NCI-H2081 treated with DMSO at 0.1 percent for 48 hours (cell line): ENCODE measurements at places on chromosomes 3 and 15.

DNA sequence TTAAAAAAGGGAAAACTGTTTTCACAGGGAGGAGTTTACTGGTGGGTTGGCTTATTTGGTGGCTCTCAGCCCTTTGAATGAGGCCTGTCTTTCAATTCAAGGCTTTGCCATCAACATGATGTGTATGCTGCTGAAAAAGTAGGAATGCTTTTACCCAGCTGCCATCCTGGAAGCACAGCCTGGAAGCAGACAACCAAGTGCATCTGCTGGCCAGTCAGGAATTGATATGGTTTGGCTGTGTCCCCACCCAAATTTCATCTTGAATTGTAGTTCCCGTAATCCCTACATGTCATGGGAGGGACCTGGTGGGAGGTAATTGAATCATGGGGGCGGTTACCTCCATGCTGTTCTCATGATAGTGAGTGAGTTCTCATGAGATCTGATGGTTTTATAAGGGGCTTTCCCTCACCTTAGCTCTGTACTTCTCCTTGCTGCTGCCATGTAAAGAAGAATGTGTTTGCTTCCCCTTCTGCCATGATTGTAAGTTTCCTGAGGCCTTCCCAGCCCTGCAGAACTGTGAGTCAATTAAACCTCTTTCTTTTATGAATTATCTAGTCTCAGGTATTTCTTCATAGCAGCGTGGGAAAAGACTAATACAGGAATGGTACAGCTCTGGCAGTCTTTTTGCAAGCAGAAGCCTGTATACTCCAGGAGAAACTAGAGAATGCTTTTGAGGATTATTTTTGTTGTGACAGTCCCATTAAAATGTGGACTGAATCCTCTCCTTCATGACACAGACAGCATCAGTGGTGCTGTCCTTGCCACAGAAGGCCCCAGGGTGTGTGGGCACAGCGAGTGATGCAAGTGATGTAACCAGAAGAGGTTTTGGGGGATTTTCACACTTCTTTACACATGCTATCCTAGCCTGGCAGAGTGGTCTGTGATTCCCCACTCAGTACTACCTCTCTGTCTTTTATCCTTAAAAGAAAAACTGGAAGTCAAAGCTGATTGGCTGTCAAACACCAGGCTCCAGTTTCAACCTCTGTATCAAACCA is 20.0 kb downstream of the PLCL2 start:
- no peak for DNase-seq

- no peak for DNase-seq
Measured at GRCh38 chr15:25773248-25773647, 89.9 kb downstream of the ATP10A start.

DNA sequence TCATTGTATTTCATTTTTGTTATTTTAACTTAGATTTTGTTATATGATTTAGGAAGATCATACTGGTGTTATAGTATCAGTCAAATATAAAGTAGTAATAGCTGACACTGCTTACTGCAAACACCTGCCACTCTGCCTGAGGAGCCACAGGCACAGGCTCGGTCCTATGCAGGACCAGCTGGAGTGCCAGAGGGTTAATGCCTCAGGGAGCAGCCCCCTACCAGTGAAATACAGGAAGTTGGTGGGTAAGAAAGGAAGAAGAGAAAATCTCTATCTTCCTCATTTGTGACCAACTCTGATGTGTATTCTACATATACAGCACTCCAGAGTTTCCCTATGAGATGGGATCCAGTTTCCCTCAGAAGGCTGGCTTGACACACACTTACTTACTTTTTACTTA is 593.3 kb downstream of the UNC13C start:
- DNase-seq: no peak

GRCh38 chr15:98713585-98714001 is 65.3 kb downstream of the IGF1R start:
- no peak for DNase-seq

DNA sequence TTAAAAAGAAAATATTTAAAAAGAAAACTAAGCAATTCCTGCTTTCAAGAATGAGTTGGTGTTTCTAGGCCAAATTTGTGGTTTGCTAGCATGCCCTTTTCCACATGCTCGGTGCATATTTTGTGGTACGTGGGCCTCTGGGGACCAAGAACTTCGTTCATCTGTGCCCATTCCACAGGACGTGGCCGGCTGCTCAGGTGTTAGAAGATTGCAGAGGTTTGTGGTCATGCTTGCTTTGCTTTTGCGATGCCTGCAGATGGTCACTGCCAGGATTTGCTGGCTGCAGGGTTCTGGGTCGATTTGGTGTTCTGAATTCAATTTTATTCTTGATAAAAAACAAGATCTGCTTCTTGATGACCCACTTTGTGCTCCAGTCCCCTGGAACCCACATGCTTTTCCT is 7.5 kb downstream of the PSTPIP1 start:
- DNase-seq: no peak

DNA sequence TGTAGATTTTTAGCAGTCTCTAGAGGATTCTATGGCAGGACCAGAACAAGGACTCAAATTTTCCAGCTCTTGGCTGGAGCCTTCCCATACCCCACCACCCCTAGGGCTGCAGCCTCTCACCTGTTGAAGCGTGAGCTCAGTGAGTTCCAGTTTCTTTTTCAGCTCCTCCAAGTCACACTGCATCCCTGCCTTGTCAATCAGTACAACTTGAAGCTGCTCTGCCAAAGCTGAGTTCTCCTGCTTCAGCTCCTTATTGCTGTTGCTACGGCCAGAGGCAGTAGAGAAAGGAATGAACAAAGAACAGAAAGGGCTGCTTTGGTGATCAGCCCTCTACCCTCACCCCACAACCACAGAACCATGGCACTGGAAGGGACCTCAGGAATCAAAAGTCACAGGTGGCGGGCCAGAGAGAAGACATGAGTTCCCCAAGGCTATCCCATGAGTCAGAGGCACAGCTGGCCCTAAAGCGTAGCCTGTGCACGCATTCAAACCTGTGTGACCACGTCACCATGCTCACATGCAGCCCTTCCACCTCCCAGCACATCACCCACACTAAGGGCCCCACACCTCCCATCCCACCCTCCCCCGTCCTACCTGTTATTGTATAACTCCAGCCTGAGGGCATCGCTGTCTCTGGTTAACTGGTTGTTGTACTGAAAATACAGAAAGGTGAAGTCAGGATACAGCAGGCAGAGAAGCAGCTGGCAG is 83.3 kb upstream of the C2CD4B start:
- DNase-seq: no peak

GRCh38 chr3:64336488-64336887 is 111.2 kb upstream of the PRICKLE2 start:
- no peak for DNase-seq

DNA sequence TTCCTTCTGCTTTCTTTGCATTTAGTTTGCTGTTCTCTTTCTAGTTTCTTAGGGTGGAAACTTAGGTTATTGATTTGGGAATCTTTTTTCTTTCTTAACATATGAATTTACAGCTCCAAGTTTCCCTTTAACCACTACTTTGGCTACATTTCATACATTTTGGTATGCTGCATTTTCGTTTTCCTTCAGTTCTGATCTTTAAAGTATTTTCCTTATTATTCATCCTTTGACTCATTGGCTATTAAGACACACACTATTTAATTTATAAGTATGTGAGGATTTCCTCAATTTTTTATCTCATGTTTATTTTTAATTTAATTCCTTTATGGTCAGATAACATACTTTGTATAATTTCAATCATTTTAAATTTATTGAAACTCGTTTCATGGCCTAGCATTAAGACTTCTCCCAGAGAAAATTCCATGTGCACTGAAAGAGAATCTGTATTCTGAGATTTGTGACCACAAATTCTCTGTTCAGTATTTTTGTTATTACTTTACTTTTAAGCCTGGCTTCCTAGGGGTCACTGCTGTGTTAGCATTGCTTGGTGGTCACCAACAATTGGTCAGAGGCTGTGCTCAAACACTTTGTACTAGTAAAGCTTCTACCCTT is 87.7 kb downstream of the CFAP20DC start:
- no peak for DNase-seq

DNA sequence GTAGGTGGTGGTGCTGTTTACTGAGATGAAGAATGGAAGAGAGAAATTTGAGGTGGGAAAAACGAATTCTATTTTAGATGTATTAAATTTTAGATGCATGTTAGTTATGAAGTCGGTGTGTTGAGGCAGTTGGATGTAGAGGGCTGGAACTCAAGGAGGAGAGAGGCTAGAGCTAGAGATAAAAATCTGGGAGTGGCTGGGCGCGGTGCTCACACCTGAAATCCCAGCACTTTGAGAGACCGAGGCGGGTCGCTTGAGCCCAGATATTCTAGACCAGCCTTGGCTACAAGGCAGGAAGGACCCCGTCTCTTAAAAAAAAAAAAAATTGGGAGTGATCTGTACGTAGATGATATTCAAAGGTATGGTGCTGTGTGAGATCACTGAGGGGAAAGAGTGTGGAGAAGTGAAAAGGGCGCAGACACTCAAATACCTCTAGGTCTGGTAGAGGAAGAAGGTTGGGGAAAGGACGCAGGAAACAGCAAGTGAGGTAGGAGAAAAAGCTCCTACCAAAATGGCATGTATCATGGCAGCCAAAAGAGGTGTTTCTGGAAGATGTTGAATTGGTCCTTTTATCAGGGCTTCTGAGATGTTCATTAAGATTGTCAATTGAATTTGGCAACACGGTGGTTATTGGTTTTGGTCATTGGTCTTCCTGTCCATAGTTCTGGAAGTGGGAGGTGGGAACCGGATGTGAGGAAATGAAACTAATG is 1.8 kb downstream of the YEATS2 start:
- DNase-seq: no peak

DNA sequence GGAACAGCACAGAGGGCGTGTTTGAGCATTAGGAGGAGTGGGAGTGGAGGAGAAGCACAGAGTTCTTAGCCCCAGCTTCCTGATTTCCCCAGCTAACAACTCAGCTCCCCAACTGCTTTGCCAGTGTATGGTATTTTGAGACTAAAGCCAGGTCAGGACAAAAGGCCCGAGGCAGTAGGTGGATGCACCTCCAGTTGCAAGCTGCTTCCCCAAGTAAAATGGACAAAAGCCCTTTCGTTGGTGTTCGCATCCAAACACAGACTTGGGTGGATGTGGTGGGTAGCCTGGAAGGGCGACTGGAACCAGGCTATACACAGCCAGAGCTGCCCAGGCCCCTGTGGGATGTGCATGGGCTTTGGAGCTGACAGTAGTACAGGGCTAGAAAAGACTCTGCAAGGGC is 12.3 kb upstream of the EHD4 start:
- no peak for DNase-seq

DNA sequence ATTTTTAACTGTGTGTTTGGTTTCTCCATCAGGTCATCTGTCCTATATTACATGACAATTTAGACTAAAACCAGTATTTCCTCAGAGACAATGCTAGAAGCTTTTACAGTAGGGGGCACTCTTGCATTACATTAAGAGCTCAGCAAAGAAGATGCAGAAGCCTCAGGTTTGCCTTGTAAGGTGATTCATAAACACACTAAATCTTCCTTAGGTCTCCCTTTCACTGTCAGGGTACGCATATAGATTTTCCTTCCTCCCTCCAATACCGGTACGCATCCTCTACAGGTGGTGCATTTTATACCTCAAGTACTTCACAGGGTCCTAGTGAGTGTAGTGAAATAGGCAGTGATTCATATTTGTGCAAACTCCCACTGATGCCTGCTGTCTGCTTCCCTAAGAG is 46.5 kb downstream of the CD86 start:
- DNase-seq: peak; percentile 81

DNA sequence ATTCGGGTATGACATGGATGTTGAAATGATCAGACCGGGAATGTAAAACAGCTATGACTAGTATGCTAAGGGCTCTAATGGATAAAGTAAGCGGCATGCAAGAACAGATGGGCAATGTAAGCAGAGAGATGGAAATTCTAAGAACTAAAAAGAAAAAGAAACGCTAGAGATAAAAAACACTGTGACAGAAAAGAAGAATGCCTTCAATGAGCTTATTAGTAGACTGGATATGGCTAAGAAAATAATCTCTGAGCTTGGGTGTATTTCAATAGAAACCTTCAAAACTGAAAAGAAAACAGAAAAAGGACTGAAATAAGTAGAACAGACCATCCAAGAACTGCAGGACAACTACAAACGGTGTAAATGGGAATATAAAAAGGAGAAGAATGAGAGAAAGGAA is 101.2 kb downstream of the HES1 start:
- DNase-seq: no peak

- no peak for DNase-seq
Measured at GRCh38 chr15:27448986-27449385, 478.0 kb downstream of the GABRG3 start.

- no peak for DNase-seq
Measured at GRCh38 chr3:73474619-73475018, 150.1 kb downstream of the PDZRN3 start.

DNA sequence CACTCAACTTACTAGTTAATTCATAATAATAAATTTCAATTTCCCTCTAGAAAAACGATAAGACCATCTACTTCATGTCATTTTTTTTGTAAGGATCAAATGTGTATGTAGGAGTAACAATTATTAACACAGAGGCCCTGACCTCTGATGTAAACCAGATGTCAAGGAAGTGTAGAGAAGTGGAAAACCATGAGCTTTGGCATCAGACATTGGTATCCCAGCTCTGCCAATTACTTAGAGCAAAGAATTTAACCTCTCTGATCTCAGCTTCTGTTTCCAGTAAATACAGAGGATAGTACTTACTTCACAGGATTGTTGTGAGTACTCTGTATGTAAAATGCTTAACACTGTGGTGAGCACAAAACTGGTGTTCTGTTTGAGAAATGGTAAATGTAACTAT is 17.5 kb downstream of the AQR start:
- DNase-seq: no peak

GRCh38 chr3:18675197-18675596 is 250.1 kb upstream of the SATB1 start:
- DNase-seq: no peak

DNA sequence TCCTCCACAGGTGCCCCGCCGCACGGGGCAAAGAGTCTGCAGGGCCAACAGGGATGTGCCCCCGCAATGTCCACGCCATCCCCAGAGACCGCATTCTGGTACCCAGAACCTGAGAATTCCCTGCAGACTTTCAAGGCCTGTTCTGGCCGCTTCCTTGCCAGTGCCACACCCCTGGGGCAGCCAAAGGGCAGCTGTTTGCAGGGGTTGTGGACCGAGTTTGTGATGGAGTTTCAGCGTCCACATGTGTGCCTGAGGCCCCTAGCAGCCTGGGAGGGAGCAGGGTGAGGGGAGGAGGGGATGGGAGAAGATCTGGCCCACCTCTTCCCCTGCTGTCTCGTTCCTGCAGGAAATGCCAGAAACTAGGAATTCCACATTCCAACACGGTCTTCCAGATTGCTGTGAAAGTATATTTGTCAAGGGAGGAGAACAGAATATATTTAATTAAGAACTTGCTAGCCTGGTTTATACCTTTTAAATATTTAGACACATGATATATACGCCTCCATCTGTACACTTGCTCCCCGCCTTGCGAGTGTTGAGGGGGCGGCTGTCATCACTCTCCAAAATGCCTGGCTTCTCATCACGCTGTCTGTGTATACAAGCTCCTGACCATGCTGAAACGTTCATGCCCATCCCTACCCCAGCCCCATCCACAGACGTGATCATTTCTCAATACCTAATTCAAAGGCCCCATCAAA is 31.1 kb upstream of the RASA2 start:
- no peak for DNase-seq

DNA sequence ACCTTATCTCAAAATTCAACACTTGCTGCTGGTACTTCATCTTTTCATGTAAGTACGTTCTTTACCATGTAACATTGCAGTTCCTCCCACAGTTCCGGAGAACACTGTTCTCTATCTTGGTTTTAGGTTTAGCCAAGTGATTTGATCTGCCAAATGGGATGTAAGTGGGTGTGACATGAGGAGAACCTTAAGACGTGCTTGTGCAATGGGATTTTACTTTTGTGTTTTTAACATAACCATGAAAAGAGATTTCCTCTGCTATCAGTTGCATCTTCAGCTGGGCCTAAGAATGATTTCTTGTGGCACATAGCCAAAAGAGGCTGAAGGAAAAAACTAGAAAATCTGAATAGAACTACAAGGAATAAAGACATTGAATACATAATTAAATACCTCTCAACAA is 894.5 kb upstream of the ALCAM start:
- no peak for DNase-seq
